ENCODE measurements at places on chromosomes 7 and 10.

GRCh38 chr7:8115547-8116402 lies 146.2 kb downstream of the ICA1 start:
- DNase-seq = no peak

GRCh38 chr10:34689053-34689452 lies 126.0 kb downstream of the PARD3 start:
- no peak for DNase-seq

GRCh38 chr7:116524221-116524608 lies 621 bp upstream of the CAV1 start:
- no peak for DNase-seq

DNA sequence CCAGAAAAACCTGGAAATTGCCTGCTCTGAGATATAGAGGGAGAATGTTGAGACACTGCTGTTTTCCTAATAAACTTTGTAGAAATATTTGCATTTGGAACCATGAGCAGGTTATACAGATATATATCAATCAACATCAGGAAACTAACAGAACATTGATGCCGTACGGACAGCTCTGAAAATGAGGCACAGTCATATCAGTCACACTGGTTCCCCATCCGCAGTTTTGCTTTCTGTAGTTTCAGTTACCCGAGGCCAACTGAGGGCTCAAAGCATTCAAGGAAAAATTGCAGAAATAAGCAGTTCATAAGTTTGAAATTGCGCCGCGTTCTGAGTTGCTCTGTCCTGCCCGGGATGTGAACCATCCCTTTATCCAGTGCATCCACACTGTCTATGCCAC lies 137.9 kb downstream of the KLF6 start:
- no peak for DNase-seq

DNA sequence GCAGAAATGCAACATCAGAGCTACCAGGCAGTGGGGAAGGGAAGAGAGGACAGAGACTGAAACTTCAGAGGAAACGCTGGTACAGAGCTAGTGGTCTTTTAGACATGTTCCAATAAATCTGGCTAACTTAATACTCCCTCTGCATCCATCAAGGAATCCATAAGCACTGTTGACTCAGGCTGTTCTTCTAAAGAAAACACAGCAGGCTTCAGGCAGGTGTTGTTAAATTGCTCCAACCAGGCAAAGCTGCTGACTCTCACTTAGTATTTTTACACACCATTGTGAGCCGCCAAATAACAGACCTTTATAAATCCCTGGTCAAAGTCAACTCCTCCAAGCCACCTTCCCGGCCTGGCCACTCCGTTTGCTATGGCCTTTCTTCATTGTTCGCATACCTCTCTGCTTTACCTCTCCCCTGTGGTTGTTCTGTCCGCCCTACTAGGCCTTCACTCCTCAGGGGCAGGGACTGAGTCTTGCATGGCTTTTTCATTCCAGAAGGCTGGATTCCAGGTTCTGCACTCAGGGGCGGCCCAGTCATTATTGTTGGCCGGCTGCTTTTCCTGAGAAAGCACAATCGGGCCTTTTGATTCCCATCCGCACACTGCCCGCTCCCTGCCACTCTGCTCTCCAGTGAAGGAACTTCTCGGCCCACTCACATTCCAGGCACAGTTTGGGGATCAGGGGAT lies 18.4 kb downstream of the CREB3L2 start:
- no peak for DNase-seq

- DNase-seq = no peak
Measured at GRCh38 chr10:121070275-121071070, 219.3 kb downstream of the WDR11 start.

Measured in activated naive CD4-positive, alpha-beta T cell (primary cell).